ENCODE measurements at places on chromosomes 7 and 10. TPM values are rescaled to one million over a fixed set of nuclear protein-coding genes. Genes with fewer than 3 reads are reported as not detected.

Gene C10orf143
- total RNA-seq = 2.0 TPM

- no peak for DNase-seq
Measured at GRCh38 chr10:62616885-62617590, 187.5 kb upstream of the ADO start.

Gene ODAD2
- 4.1 TPM for total RNA-seq

GRCh38 chr10:98339799-98340198 is 71.8 kb upstream of the LOXL4 start:
- DNase-seq = no peak

DNA sequence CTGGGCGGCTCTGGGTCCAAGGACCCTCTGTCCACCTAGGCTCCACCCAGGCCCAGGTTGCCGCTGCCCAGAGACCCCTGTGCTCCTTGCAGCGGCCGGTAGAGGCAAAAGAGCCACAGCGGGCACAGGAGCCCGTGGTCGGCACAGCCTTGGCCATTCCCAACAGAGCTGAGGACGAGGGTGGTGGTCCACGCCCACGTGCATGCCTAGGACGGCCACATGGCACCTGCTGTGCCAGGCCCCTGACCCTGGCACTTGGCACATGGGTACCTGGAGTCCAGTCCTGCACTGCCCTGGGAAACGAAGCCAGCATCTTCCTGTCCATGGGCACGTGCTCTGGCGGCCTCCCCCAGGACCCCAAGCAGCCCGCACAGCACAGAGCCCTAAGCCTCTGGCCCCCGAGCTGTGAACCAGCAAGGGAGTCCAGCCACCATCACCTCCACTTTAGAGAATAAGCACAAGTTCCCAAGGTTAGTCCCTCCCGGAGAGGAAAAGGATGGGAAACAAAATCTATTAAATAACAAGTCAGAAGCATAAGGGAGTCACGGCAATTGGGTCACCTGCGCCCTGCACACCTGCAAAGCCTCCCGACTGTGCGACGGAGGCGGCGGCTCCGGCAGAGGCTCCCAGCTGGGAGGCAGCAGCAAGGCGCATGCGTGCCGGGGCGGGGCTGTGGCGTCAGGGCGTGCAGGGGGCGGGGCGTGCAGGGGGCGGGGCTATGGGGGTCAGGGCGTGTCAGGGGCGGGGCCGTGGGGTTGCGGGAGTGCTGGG is 59.1 kb downstream of the STK32C start:
- no peak for DNase-seq

Gene OPN4
- not detected for total RNA-seq

GRCh38 chr10:17474595-17475323 is 20.4 kb upstream of the ST8SIA6 start:
- no peak for DNase-seq

All from H1 (cell line).